ENCODE measurements at places on chromosomes 5 and 9. TPM values are rescaled to one million over a fixed set of nuclear protein-coding genes. Genes with fewer than 3 reads are reported as not detected.

GRCh38 chr5:89934069-89934468 lies 475.5 kb downstream of the CETN3 start:
- DNase-seq = no peak

DNA sequence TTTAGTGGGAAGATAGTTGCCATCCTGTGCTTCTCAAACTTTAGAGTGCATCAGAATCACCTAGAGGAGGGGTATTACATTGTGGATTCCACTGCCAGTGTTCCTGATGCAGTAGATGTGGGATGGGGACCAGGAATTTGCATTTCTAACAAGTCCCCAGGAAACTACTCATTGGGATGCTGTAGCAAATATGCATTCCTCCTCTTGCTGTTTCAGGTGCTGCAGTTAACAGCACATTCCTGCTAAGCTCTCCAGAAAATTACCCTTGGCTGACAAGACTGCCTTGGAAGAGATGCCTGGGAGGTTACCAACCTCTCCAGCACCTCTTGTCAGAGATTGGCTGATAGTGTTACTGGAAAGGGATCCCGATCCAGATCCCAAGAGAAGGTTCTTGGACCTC lies 270.5 kb downstream of the OSTF1 start:
- no peak for DNase-seq

- DNase-seq = no peak
These were observed 159.0 kb upstream of the SNX2 start for GRCh38 chr5:122615832-122616231.

GRCh38 chr9:14351221-14351836 lies 37.4 kb upstream of the NFIB start:
- DNase-seq = no peak

DNA sequence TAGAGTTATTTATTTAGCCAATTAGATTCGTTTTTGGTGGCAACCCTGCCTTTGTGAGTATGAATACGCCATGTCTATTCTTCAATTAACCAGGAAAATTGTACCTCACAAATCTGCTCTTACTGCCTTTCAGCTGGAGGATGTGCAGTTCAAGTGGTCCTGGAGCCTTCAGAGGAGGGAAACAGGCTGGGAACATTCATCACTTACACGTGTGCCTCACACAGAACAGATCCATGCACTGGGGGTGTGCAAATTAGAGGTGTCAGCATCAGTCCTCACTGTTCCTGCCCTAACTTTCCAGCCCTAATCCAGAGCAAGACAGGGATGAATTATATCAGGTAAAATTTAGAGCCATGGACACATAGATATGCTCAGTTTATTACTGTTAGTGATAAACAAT lies 65.4 kb downstream of the SEMA5A start:
- no peak for DNase-seq

- DNase-seq = no peak
These were observed 94.7 kb downstream of the FGF10 start for GRCh38 chr5:44294516-44294915.

Gene FAXDC2
- 13.2 TPM for total RNA-seq

Gene SLCO4C1
- 0.58 TPM for total RNA-seq
